ENCODE measurements at places on chromosomes 7 and 10. TPM values are rescaled to one million over a fixed set of nuclear protein-coding genes. Genes with fewer than 3 reads are reported as not detected.

The ATRNL1 gene
- total RNA-seq, result 18.2 TPM

The ZMIZ1 gene
- 61.5 TPM for total RNA-seq

GRCh38 chr10:29922892-29923291 lies 136.5 kb downstream of the JCAD start:
- H3K4me1 ChIP-seq, result no peaks in the 10 kb centered on the region
- H3K36me3 ChIP-seq, result no peaks in the 10 kb centered on the region
- H3K27ac ChIP-seq, result no peak overlapping the region

DNA sequence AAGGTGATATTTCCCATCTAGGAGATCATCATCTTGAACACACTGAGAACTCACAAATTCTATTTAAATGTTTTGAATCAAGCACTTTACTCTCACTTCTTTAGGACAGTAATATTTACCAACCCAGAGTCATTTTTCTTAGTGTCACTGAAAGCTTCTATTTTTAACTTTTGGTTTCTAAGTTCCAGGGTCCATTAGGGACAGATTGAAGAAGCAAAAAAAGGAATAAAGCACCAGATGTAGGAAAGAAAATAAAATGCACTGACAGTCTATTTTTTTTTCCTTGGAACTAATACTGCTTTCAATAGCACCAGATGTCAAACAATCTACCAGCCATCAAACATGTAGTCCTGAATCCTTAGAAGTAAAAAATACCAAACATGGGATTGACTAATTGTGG lies 526.7 kb upstream of the LRRN3 start:
- no peak overlapping the region for H3K4me3 ChIP-seq
- no peak overlapping the region for H3K27ac ChIP-seq
- no peaks in the 10 kb centered on the region for H3K27me3 ChIP-seq
- H3K4me1 ChIP-seq, result no peaks in the 10 kb centered on the region

GRCh38 chr10:55500931-55501559 lies 700.0 kb upstream of the PCDH15 start:
- H3K4me1 ChIP-seq, result no peaks in the 10 kb centered on the region
- peak; percentile 17 for DNase-seq
- H3K36me3 ChIP-seq, result no peaks in the 10 kb centered on the region
- H3K27me3 ChIP-seq, result no peaks in the 10 kb centered on the region

- peaks cover 5% of the 10 kb centered on the region for H3K27me3 ChIP-seq
- DNase-seq, result peak; percentile 42
- peak overlapping the region; percentile 36 for H3K27ac ChIP-seq
- no peaks in the 10 kb centered on the region for H3K4me1 ChIP-seq
- H3K36me3 ChIP-seq, result no peaks in the 10 kb centered on the region
- H3K4me3 ChIP-seq, result no peak overlapping the region
These were observed 40.4 kb upstream of the BPGM start for GRCh38 chr7:134605978-134606923.
